HT-29 (cell line): ENCODE measurements at places on chromosomes 2 and 18. TPM values are rescaled to one million over a fixed set of nuclear protein-coding genes. Genes with fewer than 3 reads are reported as not detected.

- DNase-seq: no peak
Measured at GRCh38 chr2:216791303-216791702, 68.6 kb downstream of the TNP1 start.

The ALK gene
- not detected in 2 replicates for total RNA-seq

DNA sequence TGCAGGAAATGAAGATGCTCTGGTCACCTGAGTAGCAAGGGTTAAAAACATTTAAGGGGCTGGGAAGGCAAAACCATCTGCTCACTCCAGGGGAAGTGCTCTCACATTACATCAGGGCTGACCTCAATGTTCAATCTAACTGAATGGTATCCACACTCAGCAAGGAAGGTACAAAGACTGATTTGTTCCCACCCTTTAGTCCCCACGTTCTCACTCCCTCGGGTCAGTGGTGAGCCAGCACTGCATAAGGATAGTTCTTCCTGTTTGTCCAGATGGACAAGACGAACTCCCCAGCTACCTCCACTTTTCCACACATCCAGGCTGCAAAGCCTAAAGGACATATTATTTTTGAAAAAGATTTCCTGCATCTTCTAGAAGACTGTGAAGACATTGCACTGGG is 126.6 kb upstream of the SLC14A2 start:
- no peak for DNase-seq

The ACADL gene
- total RNA-seq: not detected in 2 replicates

GRCh38 chr18:35236571-35237363 is 4.1 kb upstream of the ZNF397 start:
- no peak for DNase-seq

DNA sequence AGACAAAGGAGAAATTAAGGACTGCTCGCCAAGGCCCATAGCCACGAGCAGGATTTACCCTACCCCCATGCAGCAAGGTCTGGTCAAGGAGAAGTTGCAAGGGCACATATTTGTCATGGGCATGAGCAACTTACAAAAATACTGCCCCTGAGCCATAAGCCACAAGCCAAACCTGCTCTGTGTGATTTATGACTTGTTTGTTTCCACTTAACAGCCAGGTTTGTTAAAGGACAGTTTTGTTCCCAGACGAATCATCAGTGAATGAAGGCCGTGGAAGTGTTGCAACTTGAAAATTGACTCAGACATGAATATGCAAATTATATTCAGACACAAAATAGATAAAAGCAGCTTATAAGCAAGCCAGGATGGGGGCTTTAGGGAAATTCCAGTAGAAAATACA is 31.3 kb upstream of the EVA1A start:
- no peak for DNase-seq

The LRATD1 gene
- 0.69 and 1.1 TPM in 2 replicates for total RNA-seq
